ENCODE measurements at places on chromosomes 7 and 10.
A peak's percentile ranks its signal among the peaks of the same experiment; 100 is the strongest.

GRCh38 chr10:133464582-133465031 lies 10.9 kb downstream of the SCART1 start:
- no peak for DNase-seq

DNA sequence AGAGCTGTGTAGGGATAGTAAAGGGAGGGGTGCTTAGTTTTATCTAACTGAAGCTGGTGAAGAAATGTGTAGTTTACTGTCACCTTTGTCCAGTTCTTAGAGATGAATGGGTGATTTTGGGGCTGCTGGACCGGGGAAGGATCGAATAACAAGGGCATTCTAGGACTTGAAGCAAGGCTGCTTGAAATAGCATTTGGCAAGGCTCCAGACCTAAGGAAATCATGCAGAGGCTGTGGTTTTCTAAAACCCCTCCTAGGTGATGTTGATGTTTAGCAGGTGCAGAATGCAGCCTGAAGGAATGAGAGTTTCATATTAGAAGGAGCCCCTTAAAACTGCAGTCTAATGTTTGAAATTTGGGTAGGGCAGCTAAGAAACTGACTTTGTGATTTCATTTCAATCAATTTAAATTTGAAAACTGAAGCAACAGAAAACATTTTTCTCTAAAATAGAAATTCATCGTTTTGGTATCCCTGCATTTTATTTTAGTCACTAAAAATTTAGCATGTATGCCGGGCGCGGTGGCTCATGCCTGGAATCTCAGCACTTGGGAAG lies 68.5 kb downstream of the TET1 start:
- no peak for DNase-seq

DNA sequence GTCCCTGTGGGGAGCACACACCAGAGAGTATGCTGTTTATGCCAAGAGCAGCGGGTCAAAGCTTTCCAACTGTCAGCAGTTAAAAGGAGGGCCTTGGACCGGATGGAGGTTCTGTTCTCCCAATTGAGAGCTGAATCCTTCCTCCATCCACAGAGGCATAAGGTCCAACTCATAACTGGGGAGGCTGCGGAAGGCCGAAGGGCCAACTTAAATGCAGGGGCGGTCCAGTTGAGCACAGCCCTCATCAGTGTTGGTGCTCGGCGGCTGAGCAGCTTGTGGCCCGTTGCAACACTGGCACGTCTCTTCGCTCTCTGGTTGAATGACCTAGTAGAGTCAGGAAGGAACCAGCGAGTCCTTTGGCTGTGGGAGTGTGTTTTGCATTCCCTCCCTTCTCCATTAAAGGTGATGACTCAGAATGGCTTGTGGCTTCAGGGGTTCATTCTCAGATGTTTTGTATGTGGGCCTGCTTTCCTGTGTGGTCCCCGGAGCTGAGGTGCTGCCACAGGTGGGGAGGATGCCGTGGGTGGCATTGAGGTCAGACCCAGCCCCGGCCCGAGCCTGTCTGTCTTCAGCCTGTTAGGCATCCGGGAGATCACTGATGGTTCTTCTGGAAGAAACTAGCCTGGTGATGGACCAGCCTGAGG lies 44.8 kb upstream of the DMBT1 start:
- DNase-seq, result no peak

GRCh38 chr10:132836248-132836831 lies 50.4 kb upstream of the NKX6-2 start:
- no peak for DNase-seq

DNA sequence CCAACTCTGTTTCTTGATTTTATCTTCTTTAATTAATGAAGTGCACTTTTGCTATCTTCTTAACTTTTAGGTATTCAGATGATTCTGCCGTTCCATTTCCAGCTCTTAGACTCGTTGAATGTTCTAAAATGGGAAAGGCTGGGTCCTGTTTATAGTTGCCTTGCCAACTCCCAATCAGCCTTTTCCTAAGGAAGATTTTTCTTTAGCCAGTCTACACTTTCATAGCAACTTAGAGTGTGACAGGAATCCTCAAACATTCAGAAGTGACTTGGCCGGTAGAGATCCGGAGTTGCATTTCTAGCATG lies 23.0 kb upstream of the TRIL start:
- no peak for DNase-seq

- DNase-seq, result no peak
These were observed 67.4 kb upstream of the LRRC4 start for GRCh38 chr7:128098629-128099028.

DNA sequence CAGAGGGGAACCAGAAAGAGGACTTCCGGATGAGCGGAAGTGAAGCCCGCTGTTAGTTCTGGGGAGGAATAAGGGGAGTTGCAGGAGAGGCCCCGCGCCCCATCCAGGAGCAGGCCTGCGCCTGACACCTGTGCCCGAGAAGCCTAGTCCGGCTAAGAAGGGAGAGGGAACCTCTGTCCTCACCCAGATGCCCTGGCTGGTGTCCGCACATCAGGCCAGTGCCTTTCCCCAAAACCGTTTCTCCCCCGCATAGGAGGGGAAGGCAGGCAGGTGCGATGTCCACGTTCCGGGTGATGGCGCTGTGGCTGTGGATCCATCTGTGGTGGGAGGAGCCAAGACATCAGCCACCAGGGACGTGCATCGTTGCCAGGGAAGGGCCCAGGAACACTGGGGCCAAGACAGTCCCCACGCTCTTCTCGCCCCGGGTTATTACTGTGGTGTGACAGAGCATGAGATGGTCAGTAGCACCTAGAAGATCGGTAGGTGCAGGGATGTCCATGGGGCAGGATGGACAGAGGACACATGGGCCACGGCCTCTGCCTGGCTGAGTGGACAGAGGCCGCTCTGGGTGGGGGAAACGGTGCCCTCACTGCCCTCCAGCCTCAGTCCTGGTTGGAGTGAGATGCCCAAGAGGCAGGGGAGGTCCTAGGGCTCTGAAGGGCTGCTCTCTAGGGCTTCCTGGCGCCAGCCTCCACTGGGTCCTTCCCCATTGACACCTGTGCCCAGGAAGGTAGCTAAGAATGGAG lies 262.7 kb downstream of the CELF2 start:
- no peak for DNase-seq

GRCh38 chr10:13376746-13377145 lies 28.7 kb upstream of the SEPHS1 start:
- no peak for DNase-seq

- DNase-seq, result no peak
These were observed 10.3 kb downstream of the GRID1 start for GRCh38 chr10:86356296-86356695.

GRCh38 chr7:47290867-47291266 lies 291.0 kb downstream of the TNS3 start:
- no peak for DNase-seq

DNA sequence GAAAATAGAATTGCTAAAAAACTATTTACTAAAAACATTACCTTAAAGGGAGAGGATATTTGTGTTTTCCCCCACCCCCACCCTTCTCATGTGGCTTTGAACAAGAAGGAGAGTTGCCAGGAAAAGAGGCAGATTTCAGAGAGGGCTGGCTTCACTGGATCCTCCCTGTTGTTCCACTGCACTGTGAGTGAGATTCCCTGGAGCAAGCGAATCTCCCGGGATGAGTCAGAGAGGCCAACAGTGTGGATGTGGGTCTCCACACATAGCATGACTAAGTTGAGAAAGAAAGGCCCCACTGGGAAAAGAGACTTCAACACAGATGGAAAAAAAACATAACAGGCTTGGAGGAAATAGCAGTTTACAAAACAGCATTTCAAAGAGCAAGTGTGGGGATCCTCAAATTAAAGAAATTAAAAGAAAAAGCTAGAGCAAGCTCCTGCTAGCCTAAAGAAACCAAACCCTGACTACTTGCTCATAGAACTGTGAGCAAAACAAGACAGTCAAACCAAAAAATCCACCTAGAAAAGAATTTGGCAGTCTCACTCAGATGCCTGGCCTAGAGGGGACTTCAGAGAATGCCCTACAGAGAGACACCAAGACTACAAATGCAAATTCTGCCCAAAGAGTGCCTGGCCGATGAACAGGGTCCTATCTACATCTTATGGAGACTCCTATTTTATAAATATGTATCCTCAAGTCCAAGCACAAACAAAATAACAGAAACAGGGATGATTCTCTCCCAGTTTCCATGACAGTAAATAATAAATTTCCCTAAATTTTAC lies 3.4 kb downstream of the CAV1 start:
- no peak for DNase-seq

DNA sequence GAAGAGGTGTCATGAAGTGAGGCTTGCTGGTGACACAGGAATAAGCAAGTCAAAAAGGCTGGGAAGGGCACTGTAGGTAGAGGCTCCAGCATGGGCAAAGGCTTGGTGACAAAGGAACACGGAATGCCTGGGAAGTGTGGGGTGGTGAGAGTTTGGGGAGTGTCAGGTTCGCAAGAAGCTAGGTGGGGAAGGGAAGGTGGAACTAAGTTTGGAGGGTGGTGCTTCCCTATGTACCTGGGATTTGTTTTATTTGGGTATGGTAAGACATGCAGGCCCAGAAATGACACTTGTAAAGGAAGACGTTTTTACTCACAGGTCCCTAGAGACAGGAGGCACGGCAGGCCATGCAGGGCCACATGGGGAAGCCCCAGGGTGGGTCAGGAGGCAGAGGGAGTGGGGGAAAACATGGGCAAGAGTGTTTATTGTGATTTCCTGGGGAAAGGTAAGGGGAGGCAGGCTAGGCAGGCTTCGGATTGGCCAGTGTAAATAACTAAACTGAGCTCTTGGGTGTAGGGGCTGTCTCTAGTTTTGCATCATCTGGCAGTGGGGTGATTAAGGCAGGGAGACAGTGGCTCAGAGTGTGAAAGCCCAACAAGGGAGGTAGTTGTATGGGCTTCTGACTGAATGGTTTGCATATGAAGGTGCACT lies 52.1 kb downstream of the SH2D4B start:
- DNase-seq, result peak; percentile 67

Data from GM12878 (cell line).